ENCODE measurements at places on chromosomes 1 and 21.

DNA sequence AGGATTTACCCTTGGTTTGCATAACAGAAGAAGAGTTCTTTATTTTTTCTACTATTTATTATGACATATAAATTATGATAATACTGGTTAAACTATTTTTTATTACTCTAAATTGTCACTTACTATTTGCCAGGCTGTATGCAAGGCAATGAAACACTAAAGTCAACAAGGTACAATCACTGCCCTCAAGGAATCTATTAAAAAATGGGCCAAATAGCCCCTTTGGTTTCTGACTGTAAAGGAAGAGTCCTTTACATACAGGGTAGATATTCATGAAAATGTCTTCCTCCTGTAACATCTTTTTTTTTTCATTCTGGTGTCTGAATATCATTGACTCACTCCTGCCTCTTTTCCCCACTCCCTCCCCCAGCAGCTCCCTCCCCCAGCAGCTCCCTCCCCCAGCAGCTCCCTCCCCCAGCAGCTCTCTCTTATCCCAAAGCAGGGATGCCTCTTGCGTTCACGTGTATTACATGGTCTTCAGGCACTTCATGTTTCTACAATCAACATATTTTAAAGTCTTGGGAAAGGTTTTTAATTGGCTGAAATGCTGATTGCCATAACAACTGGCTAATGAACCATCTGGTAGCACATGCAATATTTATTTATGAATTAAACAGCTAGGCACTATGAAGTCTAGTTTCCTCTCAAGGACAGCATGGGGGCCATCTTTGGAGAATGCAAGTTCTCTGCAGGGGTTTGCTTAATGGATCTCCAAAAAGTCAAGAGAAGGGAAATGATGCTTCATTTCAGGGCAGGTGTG is 400.4 kb upstream of the PLXNA2 start:
- no peak for DNase-seq

- peak; percentile 5 for DNase-seq
Observed at GRCh38 chr1:159991513-159991912, 37.5 kb upstream of the SLAMF9 start.

DNA sequence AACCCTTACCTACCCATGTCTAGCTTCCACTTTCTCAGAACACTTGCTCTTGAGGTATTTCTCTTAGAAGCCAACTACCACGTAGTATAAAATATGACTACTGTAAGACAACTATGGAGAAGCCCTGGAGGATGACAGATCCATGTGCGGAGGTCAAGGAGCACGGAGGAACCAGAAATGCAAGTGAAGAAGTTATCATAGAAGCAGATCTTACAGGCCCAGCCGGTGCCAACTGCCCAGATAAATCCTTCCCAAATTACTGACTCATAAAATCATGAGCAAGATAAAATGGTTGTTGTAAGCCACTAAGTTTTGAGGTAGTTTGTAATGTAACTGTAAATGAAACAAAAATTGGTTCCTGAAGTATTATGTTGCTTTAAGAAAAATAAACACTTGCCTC is 12.6 kb downstream of the GTF2B start:
- DNase-seq: no peak

DNA sequence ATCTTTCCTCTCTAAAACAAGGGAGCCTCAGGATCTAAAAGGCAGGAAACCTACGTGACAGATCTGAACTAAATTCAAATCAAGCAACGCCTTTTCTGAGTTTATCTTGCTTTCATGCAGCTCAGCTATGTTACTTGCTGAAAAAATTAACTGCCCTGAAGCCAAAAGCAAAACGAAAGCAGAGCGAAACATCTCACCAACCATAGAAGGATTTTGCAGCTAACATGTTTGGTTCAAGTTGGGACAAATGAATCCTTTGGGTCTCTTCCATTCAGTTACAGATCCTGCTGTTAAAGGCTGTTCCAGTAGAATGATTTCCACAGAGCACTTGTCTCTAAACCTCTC is 482 bp downstream of the SLC2A5 start:
- DNase-seq: peak; percentile 81

DNA sequence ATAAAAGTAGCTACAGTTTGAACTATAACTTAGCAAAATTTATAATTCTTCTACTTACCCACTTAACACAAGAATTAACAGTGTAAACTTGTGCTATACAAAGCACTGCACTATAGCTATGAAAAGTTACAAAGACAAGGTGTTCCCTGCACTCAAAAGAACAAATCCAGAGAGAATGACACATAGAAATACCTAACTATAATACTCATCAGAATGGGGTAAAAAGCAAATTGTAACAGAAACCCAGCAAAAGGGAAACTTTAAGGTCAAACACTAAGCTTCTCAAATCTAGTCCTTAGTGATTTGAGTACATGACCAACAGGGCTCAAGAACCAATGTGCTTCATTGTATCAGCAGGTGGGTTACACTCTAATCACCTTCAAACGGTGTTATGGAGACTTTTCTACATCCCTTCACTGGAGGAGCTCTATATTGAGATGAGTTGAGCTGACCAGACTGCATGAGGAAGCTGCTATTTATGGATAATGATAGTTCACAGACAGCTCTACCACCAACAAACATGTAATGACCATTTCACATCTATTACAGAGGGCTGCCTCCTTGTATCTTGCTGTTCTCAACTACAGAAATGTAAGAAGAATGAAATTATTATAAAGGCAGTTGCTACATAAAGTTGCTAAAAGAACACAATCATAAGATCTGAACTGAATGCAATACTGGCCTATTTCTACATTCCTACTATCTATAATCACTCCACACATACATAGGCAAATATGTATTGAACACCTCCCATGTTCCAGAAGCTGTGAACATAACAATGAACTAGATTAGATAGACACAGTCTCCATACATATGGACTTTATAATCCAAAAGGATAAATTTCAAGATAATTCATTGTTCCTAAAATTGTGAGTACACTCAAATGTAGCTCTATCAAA is 47.6 kb downstream of the PIK3R3 start:
- DNase-seq: no peak

- no peak for DNase-seq
Observed at GRCh38 chr1:207282496-207283380, 38.7 kb upstream of the CD55 start.

- DNase-seq: peak; percentile 63
Observed at GRCh38 chr1:42832641-42833240, 13.7 kb upstream of the ZNF691 start.

All from muscle of leg (tissue), 16 donors.